ENCODE measurements at places on chromosomes 7 and 10.
A peak's percentile ranks its signal among the peaks of the same experiment; 100 is the strongest.

- no peak for DNase-seq
Measured at GRCh38 chr7:101241015-101241363, 3.4 kb upstream of the CLDN15 start.

GRCh38 chr10:49364051-49364450 lies 31.8 kb downstream of the DRGX start:
- no peak for DNase-seq

GRCh38 chr7:16998481-16999051 lies 116.8 kb upstream of the AGR3 start:
- no peak for DNase-seq

GRCh38 chr7:106608661-106609060 lies 52.3 kb downstream of the CCDC71L start:
- DNase-seq, result no peak

DNA sequence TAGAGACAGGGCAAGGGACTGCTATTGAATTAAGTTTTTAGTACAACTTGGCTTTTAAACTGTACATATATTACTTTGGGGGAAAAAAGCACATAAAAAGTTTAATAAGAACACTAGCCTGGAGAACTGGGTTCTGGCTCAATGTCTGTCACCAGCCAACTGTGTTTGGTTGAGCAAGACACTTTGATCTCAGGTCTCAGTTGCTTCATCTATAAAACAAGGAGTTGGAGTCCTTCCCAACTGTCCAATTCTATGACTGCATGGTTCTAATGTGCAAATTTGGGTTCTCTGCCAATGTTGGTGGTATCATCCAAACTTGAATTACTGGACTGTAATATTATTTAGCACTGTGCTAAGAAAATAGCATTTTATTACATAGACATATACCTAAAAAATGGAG lies 50.3 kb downstream of the ATXN7L1 start:
- peak; percentile 66 for DNase-seq

DNA sequence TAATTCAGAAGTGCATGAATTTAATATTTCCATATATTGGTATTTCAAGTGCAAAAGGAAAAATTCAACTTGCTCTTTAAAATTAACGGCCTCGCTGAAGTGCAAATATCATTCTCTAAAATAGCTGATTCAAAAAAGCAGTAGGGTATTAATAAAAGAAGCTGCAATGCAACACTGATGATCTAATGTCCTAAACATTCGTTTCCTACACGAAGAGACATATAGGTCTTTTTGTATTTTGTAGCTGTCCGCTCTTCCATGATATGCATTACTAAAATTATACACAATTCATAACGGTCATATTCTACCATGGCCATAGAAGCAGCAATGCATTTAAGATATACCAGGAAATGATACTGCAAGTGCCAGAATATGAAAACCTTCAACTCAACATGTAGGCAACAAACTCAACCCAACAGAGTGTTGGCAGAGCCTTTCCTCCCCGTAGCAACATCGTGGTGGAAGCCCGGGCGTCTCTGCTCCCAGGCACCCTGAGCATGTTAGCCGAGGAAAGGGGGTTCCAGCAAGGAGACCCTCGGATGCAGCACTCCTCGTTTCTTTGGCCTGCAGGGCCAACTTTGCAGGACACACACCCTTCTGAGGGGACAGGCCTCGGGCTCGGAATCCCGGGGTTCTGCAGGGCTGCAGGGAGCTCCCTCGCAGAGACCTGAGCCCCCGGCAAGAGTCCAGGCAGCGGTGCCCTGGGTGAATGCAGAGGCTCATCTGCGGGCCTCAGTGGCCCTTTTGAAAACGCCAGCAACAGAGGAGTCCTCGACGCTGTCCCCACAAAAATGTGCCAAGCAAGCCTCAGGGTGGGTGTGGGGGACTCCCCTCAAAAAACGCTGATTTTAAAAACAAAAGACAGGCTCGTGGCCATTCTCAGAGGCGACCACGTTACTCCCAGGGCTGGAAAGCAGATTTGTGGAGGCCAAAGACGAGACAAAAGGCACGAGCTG lies 1.6 kb downstream of the FAM171A1 start:
- DNase-seq, result no peak

DNA sequence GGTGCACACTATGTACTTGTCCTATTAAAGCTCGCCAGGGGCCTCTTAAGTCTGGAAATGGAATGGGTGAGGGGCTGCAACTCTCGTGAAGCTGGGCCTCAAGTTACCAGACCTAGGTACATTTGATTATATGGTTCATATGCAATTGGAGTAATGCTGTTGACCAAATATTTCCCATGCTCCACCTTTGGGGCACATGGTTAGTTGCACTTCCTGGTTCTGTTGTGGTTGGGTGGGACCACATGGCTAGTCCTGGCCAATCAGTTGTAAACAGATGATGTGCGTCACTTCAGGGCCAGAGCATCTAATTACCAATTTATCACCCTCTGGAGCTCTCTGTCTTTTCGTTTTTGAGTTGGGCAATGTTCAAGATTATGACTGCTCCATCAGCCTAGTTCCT lies 39.5 kb upstream of the OPN4 start:
- DNase-seq, result no peak

DNA sequence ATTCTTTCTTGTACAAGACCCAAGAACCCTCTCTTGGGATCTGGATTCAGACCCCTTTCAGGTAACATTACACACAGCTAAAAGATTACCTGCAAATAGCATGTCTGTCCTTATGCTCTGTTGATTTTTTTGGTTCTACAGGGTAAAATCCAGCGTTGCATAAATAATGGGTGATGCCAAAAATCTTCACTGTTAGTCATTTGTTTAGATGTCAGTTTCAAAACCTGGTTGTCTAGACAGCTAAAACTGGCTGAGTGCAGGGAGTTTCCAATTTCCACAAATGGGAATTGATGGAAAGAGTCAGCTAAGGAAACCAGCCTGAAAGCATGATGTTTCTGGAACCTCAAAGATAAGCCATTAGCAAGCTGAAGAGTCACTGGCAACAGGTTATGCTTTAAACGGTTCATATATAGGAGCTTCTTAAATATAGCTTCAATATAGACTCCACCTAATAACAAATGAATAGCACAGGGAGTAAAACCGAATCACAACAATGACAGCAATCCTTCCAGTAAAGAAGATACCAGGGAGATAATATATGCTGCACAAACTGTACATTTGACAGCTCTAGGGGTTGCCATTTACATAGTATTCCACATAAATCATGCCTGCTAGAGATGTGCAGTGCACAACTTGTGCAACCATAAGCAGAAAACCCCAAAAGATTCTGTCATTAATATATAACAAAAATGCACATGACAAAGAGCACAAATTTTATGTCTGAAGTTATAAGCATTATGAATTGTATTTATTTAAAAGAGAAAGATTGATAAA lies 20.4 kb downstream of the CCDC71L start:
- no peak for DNase-seq

- DNase-seq, result peak; percentile 42
Measured at GRCh38 chr7:99040104-99040958, 103.6 kb downstream of the SMURF1 start.

DNA sequence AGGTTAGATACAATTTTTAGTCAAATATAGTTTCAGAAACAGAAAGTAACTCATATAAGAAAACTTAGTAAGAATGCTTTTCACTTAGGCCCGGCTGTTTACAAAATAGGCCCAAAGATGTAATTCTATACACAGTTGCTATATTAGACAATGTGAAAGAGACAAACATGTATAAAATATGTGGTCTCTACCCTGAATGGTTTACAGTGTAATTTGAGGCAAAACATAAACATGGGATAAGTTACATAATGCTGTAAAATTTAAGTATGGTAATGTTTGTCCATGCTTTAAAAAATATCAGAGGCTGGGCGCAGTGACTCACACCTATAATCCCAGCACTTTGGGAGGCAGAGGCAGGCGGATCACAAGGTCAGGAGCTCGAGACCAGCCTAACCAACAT lies 18.7 kb downstream of the KRIT1 start:
- DNase-seq, result no peak

DNA sequence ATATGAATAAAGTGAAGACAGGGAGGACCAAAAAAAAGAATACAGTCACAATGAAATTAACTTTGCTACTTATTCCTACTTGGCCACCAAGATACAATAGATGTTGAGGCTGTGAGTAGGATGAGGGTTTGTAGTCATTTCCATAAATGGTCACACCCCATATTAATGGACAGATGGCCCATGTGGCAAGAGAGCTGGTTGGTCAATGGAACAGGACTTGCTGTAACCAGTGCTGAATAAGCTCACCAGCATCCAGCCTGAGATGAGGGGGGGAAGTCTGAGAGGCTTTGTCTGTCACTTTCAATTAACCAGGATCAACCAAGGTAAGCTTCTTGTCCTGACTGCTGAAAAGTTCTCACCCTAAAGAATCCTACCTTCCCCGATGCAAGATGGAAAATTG lies 130.4 kb upstream of the KCNMA1 start:
- no peak for DNase-seq

GRCh38 chr7:27569106-27569505 lies 93.6 kb downstream of the HIBADH start:
- DNase-seq, result no peak

Measured in AG09309 (cell line).